CD4-positive, alpha-beta memory T cell (primary cell): ENCODE measurements at places on chromosomes 4 and X.

DNA sequence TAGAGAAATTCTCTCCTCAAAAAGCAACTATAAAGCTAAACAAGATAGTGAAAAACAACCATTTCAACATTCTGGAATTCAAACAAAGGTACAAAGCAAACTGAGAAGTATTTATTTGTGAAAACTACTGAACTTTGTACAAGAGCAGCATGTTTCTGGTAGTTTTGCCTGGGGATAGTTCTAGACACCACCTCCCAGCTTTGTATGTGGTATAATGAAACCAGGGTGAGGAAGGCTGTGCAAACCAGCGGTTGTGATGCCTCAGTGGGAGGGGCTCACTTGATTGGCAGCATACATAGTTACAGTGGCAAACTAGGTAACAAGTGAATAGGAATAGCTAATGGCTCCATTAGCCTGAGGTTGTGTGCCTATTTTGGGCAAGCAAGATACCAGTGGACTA lies 18.6 kb upstream of the FRMD7 start:
- DNase-seq: no peak

- DNase-seq: no peak
Measured at GRCh38 chr4:185726931-185727330, 85.1 kb downstream of the SORBS2 start.

GRCh38 chrX:123153846-123154335 lies 30.2 kb upstream of the GRIA3 start:
- DNase-seq: no peak

- DNase-seq: no peak
Measured at GRCh38 chr4:189845145-189845846, 95.4 kb upstream of the FRG1 start.

- no peak for DNase-seq
Measured at GRCh38 chrX:101430457-101431078, 22.5 kb downstream of the HNRNPH2 start.

DNA sequence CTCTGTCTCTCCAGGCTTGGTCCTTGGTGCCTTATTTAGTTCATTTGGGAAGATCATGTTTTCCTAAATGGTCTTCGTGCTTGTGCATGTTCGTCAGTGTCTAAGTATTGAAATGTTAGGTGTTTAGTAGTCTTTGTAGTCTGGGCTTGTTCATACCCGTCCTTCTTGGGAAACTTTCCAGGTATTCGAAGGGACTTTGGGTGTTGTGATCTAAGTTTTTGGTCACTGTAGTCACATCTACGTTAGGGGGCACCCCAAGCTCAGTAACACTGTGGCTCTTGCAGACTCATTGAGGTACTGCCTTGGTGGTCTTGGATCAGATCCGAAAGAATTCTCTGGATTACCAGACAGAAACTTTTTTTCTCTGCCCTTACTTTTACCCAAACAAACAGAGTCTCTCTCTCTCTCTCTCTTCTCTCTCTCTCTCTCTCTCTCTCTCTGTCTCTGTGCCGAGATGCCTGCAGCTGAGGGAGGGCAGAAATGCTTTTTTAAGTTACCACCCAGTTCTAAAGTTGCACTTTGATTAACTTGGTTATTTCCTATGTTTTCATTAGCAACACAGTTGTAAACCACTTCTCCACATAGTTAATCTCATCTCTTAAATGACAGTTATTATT lies 67.6 kb upstream of the SLC7A3 start:
- DNase-seq: no peak

DNA sequence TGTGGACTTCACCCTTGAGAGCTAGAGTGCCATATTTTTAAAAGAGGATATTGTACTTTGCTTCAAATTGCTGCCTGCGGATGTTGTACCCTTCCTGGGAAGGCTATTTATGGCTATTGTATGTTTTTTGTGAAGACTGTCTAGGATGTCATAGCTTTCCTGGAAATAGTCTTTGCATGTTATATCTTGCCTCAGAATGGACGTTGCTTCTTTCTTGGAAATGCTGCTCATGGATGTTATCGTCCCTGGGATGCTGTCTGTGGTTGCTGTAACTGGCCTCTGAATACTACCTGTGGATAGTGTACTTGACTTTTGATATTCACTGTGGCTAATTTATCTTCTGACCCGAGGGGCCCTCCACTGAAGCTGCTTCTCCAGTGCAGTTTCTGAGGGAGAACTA lies 146.8 kb downstream of the ENOX2 start:
- DNase-seq: no peak

- peak; percentile 60 for DNase-seq
Measured at GRCh38 chr4:38128478-38129459, 168.6 kb downstream of the PTTG2 start.
